ENCODE measurements at places on chromosomes 3 and 15.
A peak's percentile ranks its signal among the peaks of the same experiment; 100 is the strongest.

DNA sequence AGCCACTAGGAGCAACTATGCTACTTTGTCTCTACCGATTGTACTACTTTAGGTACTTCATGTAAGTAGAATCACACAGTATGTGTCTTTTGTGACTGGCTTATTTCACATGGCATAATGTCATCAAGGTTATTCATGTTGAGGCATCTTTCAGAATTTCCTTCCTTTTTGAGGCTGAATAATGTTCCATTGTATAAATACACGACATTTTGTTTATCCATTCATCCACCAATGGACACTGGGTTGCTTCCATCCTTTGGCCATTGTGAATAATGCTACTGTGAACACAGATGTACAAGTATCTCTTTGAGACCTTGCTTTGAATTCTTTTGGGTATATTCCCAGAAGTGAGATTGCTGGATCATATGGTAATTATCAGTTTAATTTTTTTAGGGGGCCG is 29.2 kb downstream of the MYO5A start:
- DNase-seq = no peak

DNA sequence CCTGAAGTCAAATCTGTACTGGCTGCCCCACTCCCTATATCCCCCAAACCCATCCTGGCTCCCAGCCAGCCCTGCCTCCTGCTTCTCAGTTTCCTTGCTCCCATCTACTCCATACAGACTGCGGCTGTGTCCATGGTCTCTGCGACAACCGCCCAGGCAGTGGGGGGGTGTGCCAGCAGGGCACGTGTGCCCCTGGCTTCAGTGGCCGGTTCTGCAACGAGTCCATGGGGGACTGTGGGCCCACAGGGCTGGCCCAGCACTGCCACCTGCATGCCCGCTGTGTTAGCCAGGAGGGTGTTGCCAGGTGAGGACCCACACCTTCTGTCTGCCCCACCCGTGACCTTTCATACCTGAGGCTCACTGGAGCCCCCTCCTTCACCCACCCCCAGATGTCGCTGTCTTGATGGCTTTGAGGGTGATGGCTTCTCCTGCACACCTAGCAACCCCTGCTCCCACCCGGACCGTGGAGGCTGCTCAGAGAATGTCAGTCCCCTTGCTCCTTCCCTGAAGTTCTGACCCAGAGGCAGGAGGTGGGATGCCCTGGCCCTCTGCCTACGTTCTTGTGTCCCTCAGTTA is 14.7 kb downstream of the STAB1 start:
- DNase-seq = no peak

DNA sequence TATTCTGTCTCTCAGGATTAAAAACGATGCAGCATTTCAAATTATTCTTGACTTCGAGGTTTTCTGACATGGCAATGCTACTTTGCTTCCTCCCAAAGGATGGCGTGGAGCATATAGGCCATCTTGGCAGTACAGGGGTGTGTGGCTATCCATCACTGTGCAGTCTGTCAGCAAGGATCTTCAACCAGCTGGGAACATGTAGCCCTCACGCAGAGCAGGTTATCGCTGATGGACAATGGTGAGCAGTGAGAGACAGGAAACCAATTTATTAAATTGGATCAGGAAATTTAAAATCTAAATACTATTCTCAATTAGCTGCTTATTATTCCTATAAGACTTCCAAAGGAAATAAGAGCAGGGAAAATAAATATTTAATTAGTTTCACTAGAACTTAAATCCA is 615.3 kb downstream of the OTOL1 start:
- DNase-seq = no peak

DNA sequence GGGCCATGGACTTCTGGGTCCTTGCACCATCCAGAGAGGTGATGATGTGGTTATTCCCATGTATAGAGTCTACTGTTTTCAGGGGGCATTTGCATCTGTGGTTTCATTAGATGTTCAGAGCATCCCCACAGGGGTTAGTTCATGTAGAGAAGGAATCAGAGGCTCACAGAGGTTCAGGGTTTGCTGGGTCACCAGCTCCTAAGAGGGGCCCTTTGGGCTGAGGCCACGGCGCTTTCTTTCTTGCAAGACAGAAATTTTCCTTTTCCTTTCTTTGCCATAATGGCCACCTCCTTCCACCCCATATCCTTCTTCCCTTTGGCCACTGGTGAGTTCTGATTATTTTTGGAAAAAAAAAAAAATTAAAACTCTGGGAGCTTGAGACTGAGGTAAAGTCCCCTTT is 62.3 kb downstream of the APBA2 start:
- no peak for DNase-seq

GRCh38 chr3:27643355-27643754 is 78.8 kb downstream of the EOMES start:
- DNase-seq = no peak

DNA sequence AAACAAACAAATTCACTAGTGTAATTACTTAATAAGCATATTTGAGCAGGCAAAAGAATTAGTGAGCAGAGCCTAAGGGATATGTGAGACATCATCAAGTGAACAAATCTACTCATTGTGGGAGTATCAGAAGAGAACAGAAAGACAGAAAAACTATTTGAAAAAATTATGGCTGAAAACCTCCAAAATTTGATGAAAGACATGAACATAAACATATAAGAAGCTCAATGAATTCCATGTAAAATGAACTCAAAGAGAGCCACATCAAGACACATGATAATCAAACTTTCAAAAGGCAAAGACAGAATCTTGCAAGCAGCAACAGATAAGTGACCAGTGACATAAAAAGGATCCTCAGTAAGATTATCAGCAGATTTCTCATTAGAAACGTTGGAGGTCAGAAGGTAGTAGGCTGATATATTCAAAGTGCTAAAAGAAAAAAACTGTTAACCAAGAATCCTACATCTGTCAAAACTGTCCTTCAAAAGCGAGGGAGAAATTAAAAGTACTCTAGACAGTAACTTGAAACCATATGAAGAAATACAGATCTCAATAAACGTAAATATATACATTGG is 83.0 kb upstream of the UBP1 start:
- no peak for DNase-seq

DNA sequence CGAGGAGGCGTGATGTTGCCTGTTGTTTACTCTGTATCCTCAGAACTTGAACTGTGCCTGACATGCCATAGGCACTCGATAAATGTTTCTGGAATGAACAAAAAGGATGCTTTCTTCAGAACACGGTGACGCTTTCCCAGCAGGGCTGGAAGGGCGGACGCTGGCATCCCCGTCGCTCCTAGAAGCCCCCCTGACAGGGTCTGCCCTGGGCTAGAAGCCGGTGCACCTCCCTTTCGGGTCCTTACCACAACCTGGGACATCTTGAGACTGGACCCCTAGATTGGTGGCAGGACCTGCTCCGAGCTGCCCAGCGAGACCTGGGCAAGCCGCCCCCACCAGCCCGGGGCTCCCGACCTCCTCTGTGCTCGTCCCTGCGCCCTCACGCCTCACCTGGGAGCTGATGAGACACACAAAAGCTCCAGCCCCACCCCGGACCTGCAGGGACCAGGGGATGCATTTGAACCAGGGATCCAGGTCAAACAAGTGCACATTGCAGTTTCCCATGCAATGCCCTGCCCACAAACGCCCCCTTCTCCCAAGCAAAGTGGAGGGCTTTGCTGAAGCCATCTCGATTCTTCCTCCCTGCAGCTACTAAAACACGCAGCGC is 131.2 kb upstream of the MEF2A start:
- DNase-seq = no peak

DNA sequence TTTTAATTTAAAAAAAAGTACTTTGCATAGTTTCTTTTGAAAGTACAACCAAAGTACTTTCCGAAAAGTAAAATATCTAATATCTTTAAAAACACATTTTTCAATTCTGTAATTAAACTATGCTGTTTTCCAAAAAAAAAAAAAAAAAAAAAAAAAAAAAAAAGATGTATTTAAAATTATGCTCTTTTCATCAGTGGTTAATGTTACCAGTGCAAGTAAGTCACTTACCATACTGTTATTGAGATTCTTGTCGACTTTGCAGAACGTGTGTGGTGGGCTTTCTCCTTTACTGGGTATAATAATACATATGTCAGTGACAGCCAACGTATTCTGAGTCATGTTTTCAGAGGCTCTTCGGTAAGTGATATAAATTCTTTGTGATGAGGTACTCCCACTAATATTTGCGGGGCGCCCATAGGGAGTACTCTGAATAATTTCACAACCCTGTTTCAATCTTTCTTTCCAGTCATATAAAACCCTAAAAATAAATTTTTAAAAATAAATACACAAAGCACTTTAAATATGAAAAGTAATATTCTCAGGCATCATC is 39.9 kb downstream of the DENND4A start:
- no peak for DNase-seq

DNA sequence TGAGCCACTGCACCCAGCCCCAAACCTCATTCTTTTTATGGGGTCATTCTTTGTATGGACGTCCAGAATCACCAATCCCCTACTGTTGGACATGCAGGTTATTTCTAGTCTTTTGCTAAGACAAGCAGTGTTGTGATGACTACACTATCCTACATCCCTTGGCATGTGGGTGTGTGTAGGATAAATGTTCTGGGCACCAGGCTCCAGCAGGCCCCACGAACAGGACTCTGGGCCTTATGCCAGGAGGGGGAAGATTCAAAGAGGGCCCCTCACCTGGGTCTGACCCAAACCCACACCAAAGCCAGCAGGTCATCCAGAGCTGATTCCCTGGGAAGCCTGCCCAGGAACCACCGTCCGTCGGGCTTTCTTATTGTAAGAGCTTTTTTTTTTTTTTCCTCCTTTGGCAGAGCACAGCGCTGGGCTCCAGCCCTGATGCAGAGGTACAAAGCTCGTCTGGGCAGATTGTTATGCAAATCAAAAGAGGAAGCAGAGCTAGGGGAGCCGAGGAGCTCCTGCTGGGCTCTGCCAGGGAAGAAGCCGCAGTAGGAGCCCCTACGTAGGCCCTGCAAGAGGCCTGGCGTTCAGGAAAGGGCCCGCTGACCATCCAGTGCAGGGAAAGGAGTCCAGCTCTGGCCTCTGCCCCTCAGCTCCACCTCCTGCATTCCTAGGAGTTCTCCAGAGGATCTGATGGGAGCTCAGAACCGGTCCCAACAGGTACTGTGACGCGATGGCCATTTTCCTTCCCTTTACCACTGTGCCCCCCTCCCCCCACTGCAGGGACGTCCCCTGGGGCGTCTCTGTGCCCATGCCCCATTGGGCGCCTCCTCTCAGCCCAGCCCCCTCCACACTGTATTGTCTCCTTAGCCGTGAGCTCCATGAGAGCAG is 29.0 kb upstream of the FURIN start:
- DNase-seq = no peak

DNA sequence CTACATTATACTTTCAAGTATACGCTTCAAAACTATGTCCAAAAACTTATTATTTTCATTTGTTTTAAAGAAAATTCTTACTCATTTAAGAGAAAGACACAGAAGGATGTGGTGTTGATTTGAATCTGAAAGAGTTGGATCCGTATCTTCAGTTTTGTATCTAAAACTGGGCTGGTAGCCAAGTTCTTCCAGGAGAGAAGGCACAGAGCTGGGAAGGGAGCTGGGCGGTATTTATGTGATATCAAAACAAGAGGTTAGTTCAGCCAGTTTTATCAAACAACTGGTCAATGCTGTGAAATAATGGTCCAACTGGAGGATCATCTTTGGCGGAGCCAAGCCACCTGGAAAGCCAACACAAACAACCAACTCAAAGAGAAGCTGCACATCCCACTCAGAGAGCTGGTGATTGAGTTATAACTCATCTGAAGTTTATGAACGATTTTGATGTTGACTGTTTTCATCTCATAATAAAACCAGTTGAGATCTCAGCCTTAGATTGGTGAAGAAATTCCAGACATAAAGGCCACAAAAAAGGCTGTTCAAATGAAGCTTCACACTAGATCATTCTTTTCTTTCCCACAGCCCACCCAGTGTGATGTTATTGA is 489.6 kb upstream of the RASGRP1 start:
- no peak for DNase-seq

DNA sequence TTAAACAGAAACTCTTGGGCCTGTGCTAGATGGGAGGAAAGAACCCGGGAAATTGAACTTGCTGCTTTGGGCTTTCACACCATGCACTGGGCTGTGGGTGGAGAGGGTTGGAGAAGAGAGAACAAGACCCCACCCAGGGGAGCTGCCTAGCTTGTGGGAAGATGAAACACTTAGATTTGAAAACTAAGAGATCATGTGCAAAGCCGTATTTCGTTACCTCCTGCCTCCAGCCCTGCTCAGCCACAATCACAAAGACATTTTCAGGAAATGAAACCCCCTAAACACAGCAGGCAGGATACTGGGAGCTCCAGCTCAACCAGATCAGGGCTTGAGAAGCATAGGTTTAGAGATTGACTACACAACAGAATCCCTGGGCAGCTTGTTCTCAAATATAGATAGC is 183.0 kb upstream of the C2CD4B start:
- DNase-seq = no peak

GRCh38 chr3:161371441-161372320 is at the start of gene SPTSSB:
SPTSSB (minus strand) TSS chr3:161371517; CDS start chr3:161346323, 25,194 bp downstream.
- DNase-seq = peak; percentile 19

DNA sequence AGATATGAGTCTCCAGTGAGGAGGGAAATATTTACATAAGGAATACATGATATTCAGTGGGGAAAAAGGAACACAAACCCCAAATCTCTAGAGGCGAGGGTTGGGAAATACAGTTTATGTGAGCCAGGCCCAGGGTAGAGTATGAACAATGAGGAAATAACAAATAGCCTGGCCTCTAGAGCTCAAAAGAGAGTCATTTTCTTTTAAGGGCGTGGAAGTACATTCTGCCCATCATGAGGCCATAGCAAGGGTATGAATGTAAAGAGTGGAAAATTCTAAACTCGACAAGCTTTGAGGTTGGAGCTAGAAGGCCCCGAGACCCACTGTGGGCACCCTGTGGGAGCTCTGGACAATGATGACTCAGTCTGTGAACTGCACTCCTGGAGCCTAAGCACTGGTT is 27.8 kb upstream of the IGF2BP2 start:
- DNase-seq = no peak

- DNase-seq = no peak
Measured at GRCh38 chr3:190051641-190052040, 69.1 kb downstream of the P3H2 start.

DNA sequence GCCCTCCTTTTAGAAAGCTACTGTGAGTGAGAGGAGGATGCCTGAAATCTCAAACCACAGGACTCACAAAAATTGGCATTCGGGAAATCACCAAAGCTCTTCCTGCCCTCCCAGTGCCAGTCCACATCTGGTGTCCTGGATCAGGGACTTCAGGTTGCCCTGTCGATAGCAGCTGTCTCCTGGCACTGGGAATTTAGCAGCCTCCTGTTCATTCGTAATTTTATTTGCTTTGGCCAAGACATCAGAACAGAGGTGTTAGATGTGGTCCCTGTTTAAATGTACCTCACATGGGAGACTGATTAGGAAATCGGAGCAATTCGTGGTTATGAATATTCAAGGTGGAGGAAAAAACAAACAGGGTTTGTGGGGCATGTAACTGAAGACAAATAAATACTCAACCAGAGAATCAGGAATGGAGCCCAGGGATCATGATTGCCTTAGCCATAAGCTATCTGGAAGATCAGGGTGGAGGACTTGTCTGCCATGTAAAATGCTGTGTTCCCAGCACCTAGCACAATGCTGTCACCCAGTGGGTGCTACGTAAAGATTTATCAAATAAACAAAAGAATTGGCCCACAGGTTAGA is 265.2 kb upstream of the PROK2 start:
- no peak for DNase-seq

All from activated effector memory CD4-positive, alpha-beta T cell treated with Interleukin-2 at 50 U/mL for 16 hours (primary cell).